Suprapubic skin (tissue), 4 donors: ENCODE measurements at places on chromosomes 6 and 20. TPM values are rescaled to one million over a fixed set of nuclear protein-coding genes. Genes with fewer than 3 reads are reported as not detected.

Gene COX4I2
- 2.7 TPM for total RNA-seq

Gene HRH3
- total RNA-seq: not detected

Gene COL11A2
- 0.23 TPM for total RNA-seq

Gene EBF4
- total RNA-seq: 6.0 TPM

- DNase-seq: no peak
Observed at GRCh38 chr6:158211273-158212055, 43.3 kb downstream of the GTF2H5 start.

DNA sequence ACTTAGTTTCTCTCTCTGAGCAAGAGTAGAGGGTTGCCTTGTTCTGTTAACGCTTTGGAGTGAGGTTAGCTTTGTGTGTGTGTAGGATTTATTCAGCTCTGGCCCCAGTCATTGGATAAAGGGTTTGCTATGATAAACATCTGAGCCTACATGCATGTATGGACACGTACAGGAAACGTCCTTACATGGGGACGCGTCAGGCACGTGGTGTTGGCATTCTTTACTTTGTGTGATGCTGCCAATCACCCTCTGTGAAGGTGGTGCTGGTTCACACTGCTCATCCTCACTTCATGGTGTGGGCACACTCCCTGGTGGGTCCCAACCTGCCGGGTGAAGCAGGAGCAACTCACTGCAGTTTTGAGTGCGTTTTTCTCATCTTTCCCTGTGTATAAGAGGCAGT is 53.4 kb upstream of the CD93 start:
- DNase-seq: peak; percentile 30

DNA sequence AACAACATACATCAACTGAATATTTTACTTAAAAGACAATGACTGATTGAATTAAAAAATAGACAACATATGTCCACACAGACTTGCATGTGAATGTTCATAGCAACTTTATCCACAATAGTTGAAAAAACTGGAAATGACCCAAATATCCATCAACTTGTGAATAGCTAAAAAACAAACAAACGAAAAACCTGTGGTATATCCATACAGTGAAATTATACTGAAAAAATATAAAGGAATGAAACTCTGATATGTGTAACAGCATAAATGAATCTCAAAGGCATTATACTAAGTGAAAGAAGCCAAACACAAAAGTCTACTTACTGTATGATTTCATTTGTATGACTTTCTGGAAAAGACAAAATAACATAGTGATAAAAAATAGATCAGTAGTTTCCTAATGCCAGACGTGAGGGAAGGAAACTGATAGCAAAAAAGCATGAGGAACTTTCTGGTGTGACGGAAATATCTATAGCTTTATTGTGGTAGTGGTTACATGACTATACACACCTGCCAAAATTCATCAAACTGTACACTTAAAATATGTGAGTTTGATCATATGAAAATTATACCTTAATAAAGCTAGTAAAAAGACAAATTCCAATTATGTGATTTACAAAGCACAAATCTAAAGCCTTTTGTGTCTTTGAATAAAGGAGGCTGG is 123.2 kb downstream of the BACH2 start:
- no peak for DNase-seq

GRCh38 chr20:25150016-25150415 is 45.5 kb upstream of the ENTPD6 start:
- DNase-seq: no peak

GRCh38 chr6:156485150-156485549 is 292.0 kb upstream of the ARID1B start:
- no peak for DNase-seq

DNA sequence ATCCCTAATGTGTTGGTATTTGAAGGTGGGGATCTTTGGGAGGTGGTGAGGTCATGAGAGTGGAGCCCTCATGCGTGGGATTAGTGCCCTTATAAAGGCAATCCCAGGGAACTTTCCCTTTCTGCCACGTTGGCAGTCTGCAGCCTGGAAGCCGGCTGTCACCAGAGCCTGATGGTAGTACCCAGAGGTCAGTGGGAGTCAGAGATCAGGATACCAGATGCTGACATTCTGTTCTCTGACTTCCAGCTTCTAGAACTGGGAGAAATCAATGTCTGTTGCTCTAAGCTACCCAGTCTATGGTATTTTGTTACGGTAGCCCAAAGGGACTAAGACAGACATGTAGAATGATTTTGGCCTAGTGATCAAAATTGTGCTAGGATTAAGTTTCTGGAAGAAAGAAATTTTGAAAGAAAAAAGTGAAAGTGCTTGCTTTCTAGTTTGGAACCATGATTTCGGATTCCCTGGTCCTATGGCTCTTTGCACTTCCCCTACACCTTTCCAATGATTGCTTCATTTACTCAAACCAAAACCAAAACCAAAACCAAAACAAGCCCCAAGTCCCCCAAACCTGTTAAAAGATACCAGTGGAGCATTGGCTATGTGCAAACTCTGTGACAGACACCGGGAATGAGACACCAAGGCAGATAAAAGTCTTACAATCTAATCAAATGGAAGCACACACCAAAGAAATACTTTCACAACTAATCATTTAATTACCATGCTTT is 173.7 kb upstream of the ZNF217 start:
- DNase-seq: no peak

DNA sequence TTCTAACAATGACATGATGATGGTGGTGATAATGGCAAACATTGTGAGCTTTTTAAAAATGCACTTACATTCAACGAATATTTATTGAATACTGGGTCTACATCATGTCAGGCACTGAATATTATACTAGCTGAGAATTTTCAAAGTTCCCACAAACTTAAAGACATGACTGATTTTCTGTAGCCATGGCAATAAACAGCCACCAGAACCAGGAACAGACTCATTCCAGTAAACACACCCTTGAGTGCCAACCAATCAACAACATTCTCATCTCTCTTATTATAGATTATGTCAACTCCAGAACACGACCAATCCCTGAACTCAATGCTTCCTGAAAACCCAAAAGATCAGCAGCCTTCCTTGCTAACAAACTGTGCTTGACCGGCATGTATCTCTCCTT is 212.4 kb upstream of the RUNX2 start:
- no peak for DNase-seq

DNA sequence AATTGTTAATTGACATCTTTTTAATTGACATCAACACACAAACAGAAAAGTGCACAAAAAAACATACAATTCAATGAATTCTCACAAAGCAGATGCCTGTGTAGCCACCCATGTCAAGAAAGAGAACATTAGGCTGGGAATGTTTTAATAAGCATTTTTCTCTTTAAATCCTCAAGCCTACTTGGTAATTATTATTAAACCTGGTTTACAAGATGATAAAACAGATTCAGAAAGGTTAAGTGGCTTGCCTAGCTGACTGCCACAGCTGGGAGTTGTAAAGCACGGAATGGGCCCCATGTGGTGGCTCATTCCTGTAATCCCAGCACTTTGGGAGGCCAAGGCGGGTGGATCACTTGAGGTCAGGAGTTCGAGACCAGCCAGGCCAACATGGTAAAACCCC is 90.0 kb upstream of the AKAP12 start:
- DNase-seq: no peak

DNA sequence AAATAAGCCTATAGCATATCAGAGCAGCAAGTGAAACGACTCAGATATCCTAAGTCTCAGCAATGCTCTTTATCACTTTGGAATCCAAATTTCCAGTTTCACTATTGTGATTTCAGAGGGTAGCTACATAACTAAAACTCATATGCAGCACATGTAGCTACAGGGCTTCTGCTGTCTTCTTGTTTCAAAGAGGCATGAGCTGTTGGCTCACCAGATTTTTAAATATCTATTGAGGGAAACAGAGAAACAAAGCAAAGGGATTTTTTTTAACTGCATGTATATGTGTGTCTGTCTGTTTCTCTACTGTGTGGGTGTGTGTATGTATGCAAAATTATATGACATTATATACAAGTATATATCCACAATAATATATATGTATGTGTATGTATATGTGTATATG is 258.4 kb downstream of the HDGFL1 start:
- no peak for DNase-seq

GRCh38 chr20:21177767-21178166 is 51.9 kb downstream of the KIZ start:
- no peak for DNase-seq
